ENCODE measurements at places on chromosomes 1 and 21. TPM values are rescaled to one million over a fixed set of nuclear protein-coding genes. Genes with fewer than 3 reads are reported as not detected.

The SGIP1 gene
- 17.0 TPM for total RNA-seq

The COL24A1 gene
- total RNA-seq, result 16.7 TPM

The HTR6 gene
- not detected for total RNA-seq

The CTXND2 gene
- not detected for total RNA-seq

The CHRM3 gene
- total RNA-seq, result 6.6 TPM

DNA sequence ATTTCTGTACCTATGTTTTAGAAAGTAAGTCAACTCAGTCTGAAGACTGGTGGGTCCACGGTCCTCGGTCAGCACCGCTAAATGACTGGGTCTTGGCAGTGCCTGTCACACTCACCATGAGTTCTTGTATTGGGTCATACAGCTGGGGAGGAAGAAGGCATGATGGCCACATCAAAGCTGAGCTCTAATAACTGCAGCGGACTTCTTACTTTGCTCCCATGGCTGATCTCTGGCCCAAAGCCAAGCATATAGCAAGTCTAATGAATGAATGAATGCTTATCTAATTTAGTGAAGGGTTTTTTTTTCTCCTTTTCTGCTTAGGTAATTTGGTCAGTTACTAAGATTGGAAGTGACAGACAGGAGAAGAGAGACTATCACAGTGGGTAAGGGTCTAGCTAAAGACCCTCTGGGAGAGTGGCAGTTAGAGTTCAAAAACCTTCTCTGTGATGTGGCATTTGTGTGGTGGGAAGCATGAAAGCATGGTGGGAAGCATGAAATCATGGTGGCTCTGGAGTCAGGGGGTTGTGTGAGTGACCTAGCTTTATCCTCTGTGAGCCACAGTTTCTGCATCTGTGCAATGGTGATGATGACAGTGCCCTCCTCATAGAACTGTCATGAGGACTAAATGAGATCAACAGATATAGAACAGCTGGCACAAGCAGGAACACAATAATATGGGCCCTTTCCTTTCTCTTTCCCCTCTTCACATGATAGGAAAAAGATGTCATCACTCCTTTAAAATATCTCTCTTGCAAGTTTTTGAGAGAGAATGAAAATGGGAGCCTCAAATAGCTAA is 78.9 kb upstream of the JAK1 start:
- DNase-seq, result peak; percentile 22

- peak; percentile 11 for DNase-seq
These were observed 329.3 kb upstream of the PRMT6 start for GRCh38 chr1:106727171-106727570.

DNA sequence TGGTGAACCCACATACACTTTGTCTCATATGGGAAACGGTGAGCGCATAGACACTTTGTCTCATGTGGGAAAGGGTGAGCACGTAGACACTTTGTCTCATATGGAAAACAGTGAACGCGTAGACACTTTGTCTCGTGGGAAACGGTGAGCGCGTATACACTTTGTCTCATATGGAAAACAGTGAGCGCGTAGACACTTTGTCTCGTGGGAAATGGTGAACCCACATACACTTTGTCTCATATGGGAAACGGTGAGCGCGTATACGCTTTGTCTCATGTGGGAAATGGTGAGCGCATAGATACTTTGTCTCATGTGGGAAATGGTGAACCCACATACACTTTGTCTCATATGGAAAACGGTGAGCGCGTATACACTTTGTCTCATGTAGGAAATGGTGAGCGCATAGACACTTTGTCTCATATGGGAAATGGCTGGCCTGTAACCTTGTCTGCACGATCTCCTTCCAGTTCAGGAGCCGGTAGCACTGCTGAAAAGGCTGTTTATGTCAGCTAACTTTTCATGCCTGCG is 50.7 kb upstream of the TRAPPC10 start:
- no peak for DNase-seq

- DNase-seq, result no peak
These were observed 292.2 kb downstream of the SMYD3 start for GRCh38 chr1:246214708-246215509.
